ENCODE measurements at places on chromosomes 12 and 14.

DNA sequence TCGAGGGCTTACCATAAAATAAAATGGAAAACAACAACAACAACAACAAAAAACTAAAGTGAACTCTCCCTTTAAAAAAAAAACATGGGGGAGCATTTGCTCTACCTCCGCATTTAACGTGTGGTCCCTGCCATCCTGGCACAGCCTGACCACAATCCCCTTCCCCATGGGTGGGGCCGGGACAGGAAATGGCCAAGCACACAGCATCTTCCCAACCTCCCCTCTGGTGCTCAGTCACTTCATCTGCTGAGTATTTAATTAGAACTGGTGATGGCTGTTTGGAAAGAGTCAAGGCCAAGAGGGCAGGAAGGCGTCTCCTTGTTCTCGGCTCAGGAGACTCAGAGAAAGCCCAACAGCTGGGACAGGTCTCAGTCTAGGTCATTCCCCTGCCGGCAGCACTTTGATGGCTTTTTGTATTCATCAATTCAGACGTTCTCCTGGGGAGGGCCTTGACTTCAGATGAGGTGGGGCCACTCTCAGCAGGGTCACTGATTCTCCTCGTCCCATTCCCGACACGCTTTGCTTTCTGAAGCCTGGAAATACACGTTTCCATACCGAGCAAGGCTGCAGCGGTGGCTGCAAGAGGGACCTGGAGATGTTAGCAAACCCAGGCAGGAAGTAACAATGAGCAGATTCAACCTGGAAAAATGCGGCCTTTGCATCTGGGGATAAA, 44.4 kb downstream of the ANO2 start:
- no peak for DNase-seq

DNA sequence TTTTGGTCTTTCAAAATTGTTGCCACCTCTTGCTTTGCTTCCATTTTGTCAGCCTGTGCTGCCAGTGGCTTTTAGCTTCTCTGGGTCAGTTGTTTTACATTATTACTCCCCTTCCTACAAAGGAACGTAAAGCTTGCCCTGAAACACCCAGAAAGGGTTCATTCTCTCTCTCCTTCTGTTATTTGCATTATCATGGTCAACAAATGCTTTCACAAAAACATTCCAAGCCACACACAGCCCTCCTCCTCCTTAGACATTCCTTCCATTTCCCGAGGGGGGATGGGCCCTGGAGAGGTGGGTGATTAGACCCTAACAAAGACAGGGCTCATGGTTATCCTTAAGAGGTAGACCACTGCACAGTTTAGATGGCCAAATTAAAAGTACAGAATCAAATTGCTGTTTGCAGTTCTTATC, 60.4 kb upstream of the SINHCAF start:
- DNase-seq: no peak

DNA sequence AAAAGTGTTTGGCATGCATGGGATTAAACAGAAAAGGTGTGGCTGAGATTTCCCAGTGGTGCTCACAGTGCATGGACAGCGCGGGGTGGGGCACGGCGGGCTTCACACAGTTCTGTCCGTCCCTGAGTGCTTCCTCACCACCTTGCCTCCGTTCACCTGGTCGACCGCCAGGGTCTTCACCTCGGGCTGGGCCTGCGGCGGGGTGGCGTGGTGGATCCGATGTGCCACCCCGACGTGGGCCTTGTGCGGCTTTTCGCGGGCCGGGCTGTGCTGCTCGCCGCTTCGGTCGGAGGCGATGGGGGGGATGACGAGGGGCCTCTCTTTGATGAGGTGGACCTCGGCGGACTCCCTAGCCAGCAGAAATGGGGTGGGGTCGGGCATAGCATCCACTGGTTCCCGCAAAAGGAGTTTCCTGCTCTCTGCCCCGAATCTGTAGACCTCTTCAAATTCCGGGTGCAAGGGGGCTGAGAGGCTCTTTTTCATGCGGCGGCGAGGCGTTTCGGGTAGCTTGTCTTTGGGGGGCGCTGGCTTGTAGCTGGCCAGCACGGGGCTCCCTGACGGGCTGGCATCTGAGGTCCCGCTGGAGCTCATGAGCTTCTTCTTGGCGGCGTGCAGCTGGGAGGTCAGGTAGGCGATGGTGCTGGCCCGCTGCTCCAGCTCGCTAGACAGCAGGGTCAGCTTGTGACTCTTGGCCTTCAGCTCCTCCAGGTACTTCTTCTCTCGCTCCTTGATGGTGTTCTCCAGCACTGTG, 35.5 kb downstream of the CCDC92 start:
- no peak for DNase-seq

- no peak for DNase-seq
These were observed 18.6 kb downstream of the PRORP start for GRCh38 chr14:35140718-35141581.

- DNase-seq: no peak
These were observed 41.5 kb upstream of the GNG2 start for GRCh38 chr14:51818748-51819380.

- DNase-seq: no peak
These were observed 29.7 kb upstream of the ATP2A2 start for GRCh38 chr12:110251381-110251780.

GRCh38 chr12:22409377-22410164, 75.1 kb upstream of the ST8SIA1 start:
- no peak for DNase-seq

DNA sequence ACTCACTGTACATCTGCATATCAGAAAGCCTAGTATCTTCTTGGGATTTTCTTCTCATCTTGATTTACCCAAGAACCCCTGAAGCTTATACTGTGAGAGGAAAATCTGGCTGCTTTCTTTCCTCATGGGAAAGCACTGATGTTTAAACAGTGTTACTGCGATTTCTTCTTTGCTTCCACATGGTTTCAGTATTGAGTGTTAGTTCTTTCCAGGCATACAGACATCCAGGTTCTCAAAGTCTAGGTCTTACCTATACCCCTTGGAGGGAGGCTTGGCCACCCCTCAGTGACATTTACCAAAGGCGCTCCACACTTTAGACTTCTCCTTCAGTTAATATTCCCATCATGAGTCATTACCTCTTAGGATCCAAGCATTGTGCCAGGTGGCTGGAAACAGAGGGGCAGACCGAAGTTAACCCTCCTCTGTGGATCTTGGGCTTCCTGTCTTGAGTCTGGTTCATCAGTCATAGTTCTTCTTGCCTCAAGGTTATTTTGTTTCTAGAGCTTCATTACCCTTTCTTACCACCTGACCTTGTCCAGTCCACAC, 79.1 kb downstream of the TMEM117 start:
- no peak for DNase-seq

DNA sequence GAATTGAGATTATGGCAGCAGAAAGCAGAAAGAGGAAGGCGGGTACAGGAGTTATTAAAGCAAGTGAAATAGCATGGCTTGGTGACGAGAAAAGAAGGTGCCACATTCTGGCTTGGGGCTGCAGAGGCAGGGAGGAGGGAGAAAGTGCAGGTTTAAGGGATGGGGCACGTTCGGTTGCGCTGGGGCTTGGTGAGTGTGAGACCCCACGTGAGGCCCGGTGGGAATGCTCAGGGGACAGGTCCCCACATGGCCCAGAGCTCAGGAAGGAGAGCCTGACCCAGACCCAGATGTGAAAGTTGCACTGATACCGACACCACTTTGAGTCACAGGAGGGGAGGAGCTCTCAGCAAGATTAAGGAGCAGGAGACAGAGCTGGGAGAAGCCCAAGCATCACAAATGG, 187.1 kb downstream of the PIWIL1 start:
- no peak for DNase-seq

GRCh38 chr12:3947781-3948180, 74.6 kb upstream of the PARP11 start:
- no peak for DNase-seq

GRCh38 chr14:89000007-89000942, 175.8 kb downstream of the TTC8 start:
- peak; percentile 96 for DNase-seq

DNA sequence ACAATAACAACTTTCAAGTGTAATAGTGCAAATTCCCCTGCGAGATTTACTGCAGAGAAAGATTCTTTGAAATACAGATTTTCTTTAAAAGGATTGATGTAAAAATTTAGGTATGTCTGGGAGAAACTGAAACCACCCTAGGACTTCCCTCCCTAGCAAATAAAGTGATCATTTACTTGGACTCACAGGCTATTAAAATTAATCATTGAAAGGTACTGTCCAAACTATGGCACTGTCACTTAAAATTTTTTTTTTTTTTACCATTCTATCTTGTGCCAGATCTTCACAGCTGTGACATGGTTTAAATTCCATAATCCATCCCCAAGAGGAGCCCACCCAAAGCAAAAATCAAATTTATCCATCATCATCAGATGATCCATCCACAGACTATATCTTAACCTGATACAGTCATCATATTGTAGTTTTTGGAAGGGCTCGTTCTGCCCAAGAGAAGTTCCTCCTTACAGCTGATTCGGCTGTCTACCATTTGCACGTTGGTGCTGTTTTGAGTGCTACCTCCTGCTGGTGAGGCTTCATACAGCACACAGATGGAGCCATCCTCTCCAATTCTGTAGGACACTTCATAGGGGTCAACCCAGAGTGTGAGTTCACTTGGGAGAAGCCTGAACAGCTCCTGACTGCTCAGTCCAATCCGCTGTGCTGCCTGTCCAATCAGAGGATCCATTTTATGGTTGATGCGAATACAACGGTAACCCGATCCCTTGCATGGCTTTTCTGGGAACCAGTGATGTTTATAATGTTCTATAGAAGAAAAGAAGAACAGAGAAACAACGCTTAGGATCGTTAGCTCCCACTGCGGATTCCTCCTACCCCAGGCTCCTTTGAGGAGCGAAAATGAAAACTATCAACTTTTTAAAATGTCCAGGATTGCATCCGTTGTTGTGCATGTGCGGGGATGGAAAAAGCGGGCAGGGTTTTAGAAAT, 1.7 kb downstream of the BTG1 start:
- DNase-seq: peak; percentile 74

DNA sequence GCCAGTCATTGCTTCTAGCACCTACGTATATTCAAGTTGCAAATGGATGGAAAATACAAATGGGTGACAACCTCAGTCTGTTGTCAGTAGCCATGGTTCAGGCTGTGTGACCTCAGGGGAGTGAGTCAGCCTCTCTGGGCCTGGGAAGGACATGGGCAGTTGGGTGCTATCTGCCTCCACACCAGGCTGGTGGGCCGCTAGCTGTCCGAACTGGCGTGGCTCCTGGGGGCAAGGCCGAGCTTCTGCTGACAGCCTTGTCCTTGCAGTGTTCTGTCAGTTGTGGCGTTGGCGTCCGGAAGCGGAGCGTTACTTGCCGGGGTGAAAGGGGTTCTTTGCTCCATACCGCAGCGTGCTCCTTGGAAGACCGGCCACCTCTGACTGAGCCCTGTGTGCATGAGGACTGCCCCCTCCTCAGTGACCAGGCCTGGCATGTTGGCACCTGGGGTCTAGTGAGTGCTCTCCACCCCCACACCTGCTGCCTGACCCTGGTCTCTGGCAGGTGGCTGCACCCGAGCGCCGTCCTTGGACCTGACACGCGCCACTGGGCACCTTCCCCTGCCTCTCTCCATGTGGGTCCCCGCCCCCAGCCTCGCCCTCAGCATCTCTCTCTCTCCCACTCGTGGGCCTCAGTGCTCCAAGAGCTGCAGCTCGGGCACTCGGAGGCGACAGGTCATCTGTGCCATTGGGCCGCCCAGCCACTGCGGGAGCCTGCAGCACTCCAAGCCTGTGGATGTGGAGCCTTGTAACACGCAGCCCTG, 17.1 kb downstream of the PAPLN start:
- DNase-seq: no peak

- no peak for DNase-seq
These were observed 4.6 kb downstream of the SERPINA1 start for GRCh38 chr14:94383777-94384176.

DNA sequence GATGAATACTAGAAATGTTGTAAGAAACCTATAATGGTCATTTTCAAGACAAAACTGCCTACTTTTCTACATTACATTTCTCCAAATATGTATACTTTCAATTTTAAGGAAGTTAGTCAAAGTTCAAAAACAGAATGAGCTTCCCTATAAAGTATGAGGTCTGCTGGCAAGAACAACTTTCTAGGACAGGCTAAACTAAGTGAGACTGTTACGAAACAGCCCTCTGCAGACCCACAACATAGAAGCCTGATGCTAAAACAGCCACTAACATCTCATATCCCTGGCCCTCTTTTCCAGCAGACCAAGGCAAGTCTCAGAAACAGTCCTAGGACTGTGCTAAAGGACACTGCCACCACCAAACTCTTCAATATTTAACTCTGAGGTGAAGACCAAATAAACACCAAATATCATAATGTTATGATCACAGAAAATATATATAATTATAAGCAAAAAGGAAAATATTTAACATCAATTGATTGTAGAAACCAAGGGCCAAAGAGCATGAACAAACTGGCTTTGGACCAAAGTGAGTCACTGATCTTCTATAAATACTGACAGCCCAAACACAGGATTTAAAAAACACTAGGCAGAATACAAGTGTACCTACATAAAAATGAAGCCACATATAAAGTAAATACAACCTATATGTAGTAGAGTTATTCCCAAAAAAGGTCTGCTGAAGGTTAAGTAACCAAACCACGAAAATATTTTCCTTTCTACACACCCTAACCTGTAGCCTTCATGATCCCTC, 27.7 kb downstream of the PPP4R3A start:
- DNase-seq: no peak

DNA sequence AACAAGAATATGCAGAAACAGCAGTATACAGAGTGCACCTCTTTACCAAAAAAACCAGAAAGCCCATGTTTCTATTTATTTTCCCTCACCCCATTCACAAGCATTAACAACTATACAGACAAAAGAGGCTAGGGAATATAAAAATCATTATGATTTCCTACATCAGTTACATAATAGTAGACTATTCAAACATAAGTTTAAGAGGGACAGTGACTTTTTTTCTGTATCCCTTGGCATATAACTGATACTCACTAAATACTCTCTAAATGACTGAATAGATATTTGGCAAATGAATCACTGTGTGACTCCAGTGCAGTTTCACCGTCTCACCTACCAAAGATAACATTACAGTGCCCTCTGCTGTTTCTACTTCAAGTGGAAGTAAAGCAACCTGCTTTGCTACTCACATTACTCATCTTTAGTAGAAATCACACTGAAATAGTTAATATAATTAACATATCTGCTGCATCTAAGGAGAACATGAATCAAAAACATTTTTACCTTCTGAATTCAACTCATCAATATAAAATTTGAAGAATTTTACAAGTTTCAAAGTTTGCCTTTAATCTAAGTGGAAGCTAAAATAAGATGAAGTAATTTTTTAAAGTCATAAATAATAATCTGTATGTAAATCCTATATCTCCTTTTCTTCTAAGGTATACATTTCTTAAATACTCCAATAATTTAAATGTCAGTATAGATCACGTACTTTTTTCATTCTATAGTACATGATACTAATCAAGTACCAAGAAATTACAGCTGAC, 103.8 kb downstream of the OSBPL8 start:
- DNase-seq: peak; percentile 49

GRCh38 chr12:52249511-52250047, 16.5 kb downstream of the KRT7 start:
- no peak for DNase-seq

- DNase-seq: no peak
These were observed 4.8 kb upstream of the LMO3 start for GRCh38 chr12:16610743-16611142.
